ENCODE measurements at places on chromosomes 4 and X.

- no peak for DNase-seq
Observed at GRCh38 chrX:139194571-139195280, 335.8 kb upstream of the F9 start.

DNA sequence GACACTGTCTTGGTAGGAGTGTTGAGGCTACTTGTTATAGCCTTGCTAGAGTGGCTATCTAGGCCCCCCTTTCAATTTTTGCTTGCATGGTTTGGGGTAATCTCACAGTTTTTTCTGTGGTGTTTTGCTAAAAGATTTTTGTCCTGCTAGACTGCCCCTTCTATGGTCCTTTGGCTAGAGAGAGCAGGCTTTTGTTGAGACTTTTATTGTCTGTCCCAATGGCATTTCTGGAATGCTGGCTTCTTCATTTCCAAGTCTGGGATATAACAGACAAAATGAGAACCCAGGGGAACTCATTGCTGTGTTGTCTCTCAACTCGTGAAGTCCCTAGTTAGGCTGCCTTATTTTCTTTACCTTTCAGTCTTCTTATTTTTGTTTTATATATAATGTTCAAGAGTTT is 160.2 kb upstream of the ZC4H2 start:
- no peak for DNase-seq

GRCh38 chr4:107736924-107737448 is 17.0 kb upstream of the PAPSS1 start:
- peak; percentile 66 for DNase-seq

DNA sequence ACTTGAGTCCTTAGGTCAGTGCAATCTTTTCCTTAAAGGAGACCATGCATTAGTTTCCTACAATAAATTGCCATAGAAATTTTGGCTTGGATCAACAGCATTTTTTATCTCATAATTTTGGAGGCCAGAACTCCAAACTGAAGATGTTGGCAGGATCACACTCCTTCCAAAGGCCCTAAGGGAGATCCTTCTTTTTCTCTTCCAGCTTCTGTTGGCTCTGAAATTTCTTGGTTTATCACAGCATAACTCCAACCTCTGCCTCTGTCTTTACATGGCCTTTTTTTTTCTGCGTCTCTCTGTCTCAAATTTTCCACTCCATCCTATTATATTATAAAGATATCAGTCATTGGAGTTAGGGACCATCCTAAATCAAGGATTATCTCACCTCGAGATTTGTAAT is 282.2 kb downstream of the STIM2 start:
- no peak for DNase-seq

DNA sequence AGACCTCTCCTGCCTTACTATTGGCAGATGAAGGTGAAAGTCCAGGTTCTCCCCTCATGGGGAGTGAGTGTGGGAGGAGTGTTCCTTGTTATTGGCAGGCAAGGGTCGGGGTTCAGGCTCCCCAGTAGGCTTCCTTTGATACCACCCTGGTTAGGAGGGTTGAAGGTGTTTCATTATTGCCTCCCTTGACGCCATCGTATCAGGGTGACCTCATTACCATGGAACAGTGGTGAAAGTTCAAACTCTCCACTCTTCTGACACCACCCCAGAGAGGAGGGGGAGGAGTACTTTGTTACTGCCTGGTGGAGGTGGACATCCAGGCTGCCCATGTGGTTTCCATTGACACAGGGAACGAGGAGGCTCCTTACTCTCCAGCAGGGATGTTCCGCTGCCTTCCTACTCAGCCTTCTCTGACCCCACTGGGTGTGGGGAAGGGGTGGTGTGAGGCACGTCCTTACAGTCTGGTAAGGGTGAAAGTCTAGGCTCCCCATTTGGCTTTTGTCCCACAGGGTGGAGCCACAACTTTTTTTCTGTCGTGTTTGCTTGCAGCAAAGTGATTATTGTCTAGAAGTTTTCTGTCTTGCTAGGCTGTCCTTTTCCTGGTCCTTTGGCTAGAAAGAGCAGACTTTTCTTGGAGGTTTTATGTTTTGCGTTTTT is 37.2 kb upstream of the USP9X start:
- DNase-seq: no peak

DNA sequence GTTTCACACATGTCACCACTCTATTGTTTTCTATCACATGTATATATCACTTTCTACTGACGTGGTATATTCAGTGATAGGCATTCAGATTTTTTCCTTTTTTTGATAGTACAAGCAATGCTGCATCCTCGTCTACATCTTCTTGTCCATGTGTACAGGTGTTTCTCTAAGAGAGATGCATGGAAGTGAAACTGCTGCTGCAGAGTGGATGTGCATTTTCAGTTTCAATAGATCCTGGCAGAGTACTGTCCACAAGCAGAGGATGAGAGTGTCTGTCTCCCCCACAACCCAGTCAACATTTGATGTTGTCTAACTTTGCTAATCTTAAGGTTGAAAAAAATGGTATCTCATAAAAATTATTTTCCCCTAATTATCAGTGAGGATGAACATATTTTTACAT is 194.0 kb upstream of the CASK start:
- DNase-seq: no peak

GRCh38 chrX:26083093-26083492 is 55.0 kb upstream of the MAGEB18 start:
- DNase-seq: no peak

DNA sequence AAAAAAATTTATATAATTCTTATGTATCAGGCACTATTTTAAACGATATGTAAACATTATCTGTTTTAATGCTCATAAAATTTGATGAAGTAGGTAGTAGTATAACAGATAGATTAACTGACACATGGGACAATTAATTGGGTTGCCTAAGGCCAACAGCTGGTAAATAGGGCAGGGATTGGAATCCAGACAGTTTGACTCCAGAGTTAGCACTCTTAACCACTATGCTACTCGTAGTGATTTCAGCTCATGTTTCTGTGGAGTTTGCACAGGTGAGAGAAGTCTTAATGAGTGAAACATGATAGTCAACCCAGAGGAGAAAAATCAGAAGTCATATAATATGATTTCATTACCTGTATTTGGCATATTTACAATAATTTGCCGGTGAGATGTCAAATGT is 126.0 kb upstream of the WDFY3 start:
- no peak for DNase-seq

All from EH (cell line).